Germinal center (tissue), 1 donor: ENCODE measurements at places on chromosomes 13 and 19.

DNA sequence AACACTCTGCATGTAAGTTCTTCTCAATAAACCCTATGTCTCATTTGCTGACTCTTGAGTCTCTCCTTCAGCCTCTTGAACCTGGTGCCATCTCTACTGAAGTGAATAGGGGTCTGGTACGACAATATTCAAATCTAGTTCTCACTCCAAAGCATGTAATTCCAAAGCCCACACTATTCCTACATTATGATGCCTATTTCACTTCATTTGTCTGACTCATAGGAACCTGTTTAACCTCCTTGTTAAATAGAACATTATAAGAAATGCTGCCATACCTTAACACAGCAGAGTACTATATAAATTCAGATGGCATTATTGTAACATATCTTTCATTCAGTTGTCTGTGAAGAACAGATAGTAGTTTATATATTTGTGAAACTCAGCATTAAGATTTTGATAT lies 67.1 kb downstream of the STARD13 start:
- no peak for DNase-seq

- no peak for DNase-seq
These were observed 139.4 kb upstream of the TSC22D1 start for GRCh38 chr13:44715287-44716230.

- DNase-seq: no peak
These were observed 8.2 kb upstream of the LATS2 start for GRCh38 chr13:21069561-21070004.

GRCh38 chr13:87107651-87108050 lies 563.5 kb upstream of the SLITRK5 start:
- no peak for DNase-seq

- DNase-seq: no peak
These were observed 223.9 kb upstream of the TRPC4 start for GRCh38 chr13:38093425-38093824.

- no peak for DNase-seq
These were observed 807.1 kb downstream of the DIAPH3 start for GRCh38 chr13:59356607-59357006.
